ENCODE measurements at places on chromosomes 5 and 9.

- no peak for DNase-seq
Observed at GRCh38 chr9:108022246-108022935, 532.8 kb upstream of the KLF4 start.

DNA sequence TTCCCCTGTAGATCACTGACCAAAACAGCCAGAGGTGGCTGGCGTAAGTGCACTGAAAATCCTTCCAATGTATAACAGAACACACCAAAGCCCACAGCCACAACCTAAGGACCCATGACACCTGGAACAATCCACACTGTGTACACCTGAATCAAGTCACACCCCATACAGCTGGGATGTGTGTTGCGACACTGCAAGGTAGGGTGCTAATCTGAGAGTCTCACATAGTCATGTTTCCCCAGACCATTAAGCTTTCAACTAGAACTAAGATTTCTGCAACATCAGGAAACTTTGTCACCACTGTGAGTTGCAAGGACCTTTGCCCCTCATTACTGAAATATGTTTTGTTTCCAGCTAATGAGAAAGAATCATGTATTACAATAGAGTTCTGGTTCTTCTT is 59.4 kb downstream of the MED27 start:
- no peak for DNase-seq

DNA sequence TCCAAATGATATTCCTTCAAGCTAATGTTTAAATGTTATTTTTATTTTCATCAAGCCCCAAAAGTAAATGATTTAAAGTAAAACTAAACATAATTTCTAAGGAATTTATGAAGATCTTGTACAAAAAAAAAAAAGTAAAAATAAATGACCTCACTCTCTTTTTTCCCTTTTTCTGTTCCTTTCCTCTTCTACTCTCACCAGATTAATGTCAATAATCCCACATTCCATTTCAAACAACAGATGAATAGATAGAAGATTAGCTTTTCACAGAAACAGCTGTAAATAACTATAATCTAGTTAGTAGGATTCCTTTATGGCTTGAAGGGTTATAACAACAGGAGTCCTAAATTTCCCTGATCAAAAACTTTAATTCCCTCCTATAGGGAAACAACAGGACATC is 88.1 kb downstream of the EFNA5 start:
- no peak for DNase-seq

DNA sequence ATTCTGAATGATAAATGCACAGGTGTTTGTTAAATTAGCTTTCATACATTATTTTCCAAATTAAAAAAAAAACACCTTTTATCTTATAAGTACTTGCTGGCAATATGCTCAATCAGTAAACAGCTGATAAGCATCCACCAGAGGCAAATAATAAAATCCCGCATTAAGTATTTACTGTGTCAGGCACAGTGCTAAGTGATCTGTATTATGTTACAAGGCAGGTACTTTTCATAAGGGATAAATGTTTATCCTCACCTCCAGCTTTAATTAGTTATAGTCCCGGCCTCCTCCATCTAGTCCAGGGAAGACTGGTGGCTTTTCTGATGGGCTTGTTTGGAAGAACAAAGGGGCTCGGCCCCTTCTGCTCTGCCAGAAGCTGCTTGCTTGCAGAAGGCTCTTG is 40.1 kb downstream of the PFDN1 start:
- no peak for DNase-seq

- no peak for DNase-seq
Observed at GRCh38 chr9:114107286-114108001, 8.4 kb upstream of the KIF12 start.

DNA sequence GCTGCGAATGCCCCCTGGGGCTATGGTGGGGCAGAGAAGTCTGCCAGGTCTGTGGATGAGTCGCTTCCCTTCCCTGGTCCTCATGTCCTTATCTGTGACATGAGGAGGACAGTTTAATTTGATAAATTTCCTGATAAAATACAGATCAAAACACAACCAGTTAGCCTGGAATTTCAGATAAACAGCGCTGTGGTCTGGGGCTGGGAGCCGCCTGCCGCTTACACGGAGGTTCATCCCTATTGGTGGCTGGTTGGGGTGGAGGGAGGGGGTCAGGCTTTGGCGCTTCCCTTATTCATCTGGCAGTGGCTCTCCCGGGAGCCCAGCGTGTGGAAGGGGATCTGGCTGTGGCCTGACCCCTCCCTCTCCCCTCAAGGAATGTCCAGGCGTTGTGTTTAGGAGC is 17.9 kb downstream of the CRB2 start:
- DNase-seq = no peak

GRCh38 chr5:153372425-153373129 is 117.9 kb upstream of the GRIA1 start:
- no peak for DNase-seq

GRCh38 chr5:117621921-117622320 is 1047.3 kb upstream of the SEMA6A start:
- no peak for DNase-seq

DNA sequence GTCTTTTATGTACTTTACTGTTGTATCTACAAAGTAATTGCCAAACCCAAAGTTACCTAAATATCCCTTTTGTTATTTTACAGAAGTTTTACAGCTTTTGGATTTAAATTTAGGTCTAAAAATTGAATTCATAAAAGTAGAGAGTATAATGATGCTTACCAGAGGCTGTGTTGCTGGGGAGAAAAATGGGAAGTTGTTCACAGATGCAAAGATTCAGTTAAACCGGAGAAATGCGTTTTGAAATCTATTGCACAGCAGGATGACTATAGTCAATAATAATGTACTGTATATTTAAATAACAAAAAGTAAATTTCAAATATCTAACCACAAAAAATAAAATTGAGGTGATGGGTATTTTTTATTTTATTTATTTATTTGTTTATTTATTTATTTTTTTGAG is 2.6 kb upstream of the ANKRD18A start:
- DNase-seq = no peak

GRCh38 chr9:135098400-135099105 is 11.1 kb downstream of the OLFM1 start:
- no peak for DNase-seq

GRCh38 chr5:150519978-150520377 is 12.0 kb downstream of the NDST1 start:
- DNase-seq = no peak

- DNase-seq = no peak
Observed at GRCh38 chr5:128596071-128596470, 58.0 kb upstream of the FBN2 start.

Measured in activated effector memory CD4-positive, alpha-beta T cell treated with Interleukin-2 at 50 U/mL for 16 hours (primary cell).